Anterior cingulate cortex (tissue), 58 donors: ENCODE measurements at places on chromosomes 3 and 15.

GRCh38 chr3:190097617-190098016 lies 23.1 kb downstream of the P3H2 start:
- DNase-seq: no peak

- DNase-seq: no peak
Observed at GRCh38 chr3:66405701-66406091, 95.1 kb downstream of the LRIG1 start.

DNA sequence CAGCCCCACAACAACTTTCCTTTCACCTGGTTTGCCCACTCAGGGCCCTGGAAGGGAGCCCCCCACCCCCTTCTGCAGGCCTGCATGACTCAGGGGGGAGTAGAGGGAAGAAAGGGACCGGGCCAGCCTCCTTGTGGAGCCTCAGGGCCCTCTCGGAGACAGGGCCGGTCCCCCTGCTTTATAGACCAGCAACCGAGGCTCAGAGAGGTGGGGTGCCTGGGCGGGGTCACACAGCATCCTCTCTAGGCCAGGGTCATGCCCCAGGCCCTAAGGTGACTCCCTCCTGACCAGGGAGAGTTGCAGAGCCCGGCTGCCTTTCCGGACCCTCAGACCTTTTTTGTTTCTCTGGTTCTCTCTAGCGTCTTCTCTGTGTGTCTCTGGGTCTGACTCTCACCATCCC lies 211.3 kb downstream of the TBC1D2B start:
- DNase-seq: no peak

DNA sequence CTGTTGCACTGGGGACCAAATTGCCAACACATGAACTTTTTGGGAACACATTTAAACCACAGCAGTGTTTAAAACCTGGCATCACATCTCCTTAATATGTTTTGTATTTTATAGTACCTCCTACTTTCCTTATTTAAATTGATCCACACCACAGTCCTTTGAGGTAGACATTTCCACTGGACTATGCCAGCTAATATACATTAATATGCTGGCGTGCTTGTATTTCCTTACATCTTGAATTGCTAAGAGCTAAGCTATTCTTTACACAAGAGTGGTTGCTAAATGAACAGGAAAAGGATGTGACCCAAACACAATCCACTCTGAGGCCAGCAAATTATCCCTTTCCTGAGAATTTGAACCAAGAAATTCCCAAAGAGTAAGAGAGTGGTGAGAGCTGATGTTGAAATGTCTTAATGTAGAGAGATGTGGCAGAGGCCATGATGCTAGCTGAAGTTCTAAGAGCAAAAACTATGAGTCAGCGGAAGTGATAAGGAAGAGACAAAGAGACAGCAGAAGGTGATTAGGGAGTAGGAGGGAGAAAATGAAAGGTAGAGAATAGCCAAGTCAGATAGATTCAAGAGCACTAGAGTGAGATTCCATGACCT lies 131.2 kb downstream of the CD47 start:
- no peak for DNase-seq

DNA sequence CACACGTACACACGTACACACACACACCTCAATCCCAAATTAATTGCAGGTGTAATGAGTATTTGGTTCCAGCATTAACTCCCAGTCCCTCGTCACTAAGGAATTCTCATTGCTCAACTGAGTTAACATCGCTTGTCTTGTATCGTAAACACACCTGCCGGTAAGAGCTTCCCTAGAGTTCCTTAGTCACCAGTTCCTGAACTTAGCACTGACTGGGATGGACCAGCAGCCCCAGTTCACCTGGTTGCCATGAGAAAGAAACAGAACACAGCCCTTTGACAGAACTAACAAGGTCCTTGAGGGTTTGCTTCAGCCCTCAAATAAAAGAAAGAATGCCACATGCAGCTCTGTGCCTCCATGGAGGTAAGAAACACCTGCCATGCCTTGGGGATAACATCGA lies 66.3 kb upstream of the SLCO3A1 start:
- DNase-seq: no peak

DNA sequence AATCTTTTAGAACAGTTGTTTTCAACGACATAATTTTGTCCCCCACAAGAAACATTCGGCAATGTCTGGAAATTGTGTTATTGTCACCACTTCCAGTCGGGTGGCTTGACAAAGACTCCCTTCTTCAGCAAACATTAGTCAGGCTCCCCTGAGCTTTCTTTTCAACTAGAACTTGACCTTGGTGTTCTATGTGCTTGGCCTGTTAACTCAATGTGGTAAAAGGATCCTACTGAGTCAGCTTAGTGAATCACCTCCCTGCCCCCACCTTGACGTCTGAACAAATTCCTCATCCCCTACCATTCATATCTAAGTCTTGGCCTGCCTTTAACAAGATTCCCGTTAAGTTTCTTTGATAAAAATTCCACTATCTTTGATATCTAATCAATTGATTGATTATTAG lies 465.0 kb upstream of the ROBO1 start:
- DNase-seq: no peak

DNA sequence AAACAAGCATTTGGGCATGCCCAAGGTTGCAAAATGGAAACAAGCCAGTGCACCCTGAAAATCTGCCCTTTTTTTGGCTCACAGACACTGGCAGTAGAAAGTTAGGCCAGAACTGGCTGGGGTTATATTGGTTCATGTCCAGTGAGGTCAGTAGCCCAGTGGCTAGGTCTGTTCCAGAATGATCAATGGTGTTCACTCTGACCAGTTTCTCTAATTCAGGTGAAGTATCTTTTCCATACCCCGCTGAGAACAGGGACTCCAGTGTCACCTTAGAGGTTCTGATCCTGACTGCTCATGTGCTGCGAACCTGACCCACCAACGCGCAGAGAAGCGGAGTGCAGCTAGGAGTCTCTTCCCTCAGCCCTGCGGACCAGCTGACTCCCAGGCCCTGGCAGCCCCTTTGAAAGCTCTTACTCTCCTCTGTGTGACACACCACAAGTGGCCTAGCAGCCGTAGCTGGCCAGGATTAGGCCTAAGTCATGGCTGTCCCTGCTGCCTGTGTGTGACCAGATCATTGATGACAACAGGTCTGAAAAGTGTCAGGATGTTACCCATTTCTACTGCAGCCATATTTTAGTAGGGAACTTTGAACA lies 123.5 kb downstream of the GHSR start:
- no peak for DNase-seq

- no peak for DNase-seq
Observed at GRCh38 chr3:99549957-99550603, 88.3 kb upstream of the COL8A1 start.

- DNase-seq: no peak
Observed at GRCh38 chr3:32432711-32433530, 41.3 kb downstream of the CMTM7 start.

DNA sequence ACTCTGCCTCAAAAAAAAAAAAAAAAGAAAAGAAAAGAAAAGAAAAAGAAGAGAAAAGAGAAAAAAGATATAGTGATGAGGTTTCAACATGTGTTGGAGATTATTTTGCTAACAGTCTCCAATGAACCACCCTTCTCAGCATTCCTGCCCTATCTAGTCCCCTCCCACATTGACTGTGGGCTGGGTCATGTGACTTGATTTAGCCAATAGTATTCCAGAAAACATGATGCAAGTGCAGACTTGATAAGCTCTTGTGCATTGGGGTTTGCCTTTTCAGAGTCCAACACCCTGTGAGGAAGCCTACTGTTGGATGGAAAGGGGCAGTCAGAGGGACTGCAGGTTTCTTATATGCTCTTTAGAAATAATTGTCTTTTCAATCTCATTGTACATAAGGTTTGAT lies 37.8 kb upstream of the MED12L start:
- no peak for DNase-seq

DNA sequence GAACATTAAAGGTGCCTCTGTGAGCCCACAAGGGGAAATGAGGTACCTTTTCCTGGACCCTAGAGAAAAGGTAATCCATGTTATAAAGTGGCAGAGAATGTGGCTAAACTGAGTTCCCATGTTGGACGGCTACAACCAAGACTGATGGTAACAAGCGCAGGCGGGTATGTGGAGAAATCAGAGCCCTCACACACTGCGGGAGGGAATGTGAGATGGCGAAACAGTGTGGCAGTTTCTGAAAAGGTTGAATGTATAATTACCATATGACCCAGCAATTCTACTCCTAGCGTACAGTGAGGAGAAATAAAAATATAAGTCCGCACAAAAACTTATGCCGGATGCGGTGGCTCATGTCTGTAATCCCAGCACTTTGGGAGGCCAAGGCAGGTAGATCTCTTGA lies 24.1 kb upstream of the SHISA5 start:
- no peak for DNase-seq
